ENCODE measurements at places on chromosomes 1 and 21.

DNA sequence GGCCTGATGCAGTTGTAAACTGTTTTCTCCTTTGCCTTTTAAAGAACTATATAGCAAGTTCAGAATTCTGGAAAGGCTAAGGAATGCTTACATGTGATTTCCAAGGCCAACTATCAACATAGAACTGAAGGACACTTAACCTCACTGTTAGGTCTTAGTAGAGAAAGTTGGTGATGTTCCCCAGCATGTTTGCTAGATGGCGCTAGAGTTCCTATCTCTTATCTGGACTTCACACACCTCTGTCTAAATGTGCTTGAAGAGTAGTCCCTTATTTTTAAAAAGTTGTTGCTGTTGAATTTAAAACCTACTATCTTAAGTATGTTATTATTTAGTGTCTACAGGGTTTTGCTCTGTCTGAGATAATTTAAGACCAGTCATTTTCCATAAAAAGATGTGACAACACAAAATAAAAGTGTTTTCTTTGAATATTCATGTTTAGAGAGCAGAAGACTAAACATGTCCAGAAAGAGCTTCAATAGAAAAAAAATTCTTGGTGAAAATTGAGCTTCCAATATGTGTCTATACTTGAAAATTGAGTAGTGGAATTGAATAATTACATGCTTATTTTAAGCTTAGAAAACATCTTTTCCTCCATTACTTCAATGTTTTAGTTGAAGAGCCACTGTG, 237.3 kb downstream of the S1PR1 start:
- no peak for DNase-seq

DNA sequence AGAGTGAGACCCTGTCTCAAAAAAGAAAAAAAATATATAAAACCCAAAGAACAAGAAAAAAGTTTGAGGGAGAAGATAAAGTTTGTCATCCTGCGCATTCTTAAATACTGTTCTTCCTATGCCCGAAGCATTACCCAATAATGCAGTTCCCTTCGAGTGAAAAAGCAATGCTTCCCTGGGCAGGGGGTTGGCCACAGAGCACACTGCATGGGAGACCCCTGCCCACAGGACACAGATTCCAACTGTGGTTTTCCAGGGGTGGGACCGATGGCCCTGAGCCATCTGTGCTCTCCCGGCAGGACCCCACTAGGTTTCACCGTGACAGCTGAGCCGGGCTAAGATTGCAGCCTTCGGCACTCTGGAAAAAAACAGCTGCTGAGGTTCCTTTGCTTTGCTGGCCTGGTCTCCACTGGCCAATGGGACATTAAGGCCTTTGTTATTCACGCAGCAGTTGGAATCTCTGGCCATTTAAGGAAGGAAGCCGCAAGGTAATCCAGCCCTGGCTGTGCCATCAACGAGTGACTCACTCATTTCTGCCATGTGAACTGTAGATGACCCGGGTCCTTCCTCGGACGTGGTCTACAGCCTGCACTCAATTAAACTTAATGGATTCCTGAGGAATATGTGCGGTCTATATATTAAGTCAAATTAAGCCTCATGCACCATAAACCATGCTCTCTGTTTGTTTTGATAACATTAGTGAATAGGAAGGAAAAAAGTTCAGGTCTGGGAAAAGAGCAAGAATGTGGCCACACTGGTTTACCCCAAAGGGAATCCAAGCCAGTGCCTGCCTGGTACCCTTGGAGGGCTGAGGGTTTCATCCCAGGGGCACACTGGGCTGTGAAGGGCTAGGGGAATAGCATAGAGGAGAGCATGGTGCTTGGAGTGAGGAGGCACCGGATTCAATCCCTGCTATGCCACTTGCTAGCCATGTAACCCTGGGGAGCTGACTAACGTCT, 163.2 kb downstream of the ZBTB18 start:
- no peak for DNase-seq

- DNase-seq = no peak
Observed at GRCh38 chr1:25053576-25054250, 123.6 kb upstream of the RUNX3 start.

GRCh38 chr1:102872526-102872925, 235.8 kb downstream of the COL11A1 start:
- no peak for DNase-seq

- DNase-seq = no peak
Observed at GRCh38 chr1:76727520-76727919, 139.8 kb upstream of the ST6GALNAC5 start.

DNA sequence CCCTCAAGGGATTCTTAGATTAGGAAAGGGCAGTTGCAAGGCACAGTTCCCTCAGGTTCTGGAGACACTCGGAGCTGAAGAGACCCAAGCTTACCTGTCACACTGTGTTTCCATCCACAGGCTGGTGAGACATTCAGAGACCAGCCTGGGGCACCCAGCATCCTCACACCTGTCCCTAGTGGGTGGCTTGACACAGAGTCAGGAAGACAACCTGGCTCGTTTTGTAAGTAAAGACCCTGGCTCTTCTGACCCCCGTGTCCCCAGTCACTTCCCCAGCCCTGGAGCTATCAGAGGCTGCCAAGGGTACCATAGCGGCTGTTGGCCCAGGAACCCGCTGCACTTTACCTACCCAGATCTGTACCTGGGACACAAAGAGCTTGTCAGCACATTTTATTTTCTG, 409.8 kb downstream of the MATN1 start:
- DNase-seq = no peak

GRCh38 chr1:205270764-205271163, 43.0 kb downstream of the TMCC2 start:
- DNase-seq = no peak

DNA sequence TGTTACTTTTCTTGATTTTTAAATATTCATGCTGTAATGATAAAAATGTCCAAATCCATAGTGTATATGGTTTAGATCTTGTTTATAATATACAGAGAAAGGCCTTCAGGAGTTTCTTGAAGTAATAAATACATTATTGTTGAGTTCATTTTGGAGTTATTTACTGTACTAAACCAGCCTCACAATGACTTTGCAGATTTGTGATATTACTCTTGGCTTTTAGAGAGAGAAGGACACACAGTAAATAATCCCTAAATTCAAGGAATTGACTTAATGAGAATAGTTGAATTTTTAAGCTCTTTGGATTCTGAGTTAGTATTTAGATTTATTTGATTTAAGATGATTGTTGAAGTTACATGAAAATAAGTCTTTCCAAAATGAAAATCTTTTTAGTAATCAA, 38.9 kb downstream of the RABGAP1L start:
- DNase-seq = no peak

DNA sequence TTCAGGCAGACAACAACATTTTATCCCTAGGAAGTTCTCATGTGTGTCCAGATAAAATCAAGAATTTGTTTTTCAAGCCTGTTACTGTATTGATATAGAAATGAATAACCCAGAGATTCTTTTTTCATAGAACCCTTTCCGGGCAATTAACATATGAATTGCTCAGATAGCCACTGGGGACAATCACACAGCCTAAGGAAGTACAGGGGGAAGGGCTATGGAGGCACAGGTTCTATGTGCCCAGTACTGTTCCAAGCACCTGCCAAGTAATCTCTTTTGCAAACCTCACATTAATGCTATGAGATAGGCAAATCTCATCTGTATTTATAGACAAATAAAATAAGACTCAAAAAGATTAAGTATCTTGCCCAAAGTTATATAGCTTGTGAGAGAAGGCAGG, 84.9 kb downstream of the NTNG1 start:
- no peak for DNase-seq

GRCh38 chr1:51238034-51238403, 1.9 kb downstream of the RNF11 start:
- DNase-seq = no peak

DNA sequence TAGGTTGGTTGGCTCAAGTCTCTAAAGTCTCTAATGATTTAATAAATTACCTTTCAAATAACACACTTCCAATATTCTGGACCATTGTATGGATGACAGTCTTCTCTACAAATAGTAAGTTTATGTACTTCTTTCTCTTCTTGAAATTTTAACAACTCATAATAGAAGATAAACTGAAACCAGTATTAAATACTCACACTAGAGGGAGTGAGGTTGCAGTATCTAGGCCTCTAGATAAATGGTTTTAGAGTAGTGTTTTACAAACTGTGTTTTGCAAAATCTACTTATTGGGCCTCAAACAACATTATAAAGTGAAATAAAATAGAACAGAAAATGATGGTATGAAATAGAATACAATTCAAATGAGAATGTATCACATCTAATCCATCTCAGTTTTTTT, 479.9 kb upstream of the BRINP3 start:
- no peak for DNase-seq

- DNase-seq = no peak
Observed at GRCh38 chr1:206637605-206638004, 2.3 kb downstream of the DYRK3 start.

- DNase-seq = no peak
Observed at GRCh38 chr1:192869308-192869940, 60.6 kb downstream of the RGS2 start.

GRCh38 chr21:45596704-45597318, 46.7 kb upstream of the PCBP3 start:
- DNase-seq = no peak

DNA sequence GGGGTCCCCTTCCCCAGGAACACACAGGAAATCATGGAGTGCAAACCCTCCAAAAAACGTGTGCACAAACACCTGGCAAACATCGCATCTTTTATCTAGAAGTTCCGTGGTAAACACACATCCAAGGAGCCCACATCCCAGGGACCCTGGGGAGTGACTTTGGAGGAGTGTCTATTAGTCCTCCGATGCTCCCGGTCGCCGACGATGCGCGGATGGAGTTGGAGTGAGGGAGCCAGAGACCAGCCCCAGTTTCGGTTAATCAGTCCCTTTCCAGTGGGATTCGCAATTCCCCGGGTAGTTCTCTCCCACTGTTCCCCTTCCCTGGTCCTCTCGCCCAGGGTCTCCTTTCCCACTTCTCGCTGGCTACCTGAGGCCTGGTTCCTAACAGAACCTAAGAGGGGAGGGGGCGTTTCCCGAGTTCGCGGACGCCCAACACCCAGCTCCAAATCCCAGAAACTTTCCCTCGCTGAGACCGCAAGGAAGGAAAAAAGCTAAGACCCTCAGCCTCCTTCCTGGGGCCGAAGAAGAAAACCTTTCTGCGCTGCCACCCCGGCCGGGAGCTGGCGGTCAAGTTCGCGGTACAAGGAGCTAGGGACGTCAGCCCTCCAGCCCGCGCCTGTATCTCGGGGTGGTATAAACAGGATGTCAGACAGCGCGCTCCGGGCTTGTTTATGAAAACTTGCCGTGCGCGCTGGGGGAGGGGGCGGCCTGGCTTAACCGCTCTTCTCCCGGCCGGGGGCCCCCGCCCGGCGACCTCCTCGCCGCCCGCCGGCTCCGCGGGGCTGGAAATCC, 787 bp downstream of the JAK1 start:
- DNase-seq = no peak

DNA sequence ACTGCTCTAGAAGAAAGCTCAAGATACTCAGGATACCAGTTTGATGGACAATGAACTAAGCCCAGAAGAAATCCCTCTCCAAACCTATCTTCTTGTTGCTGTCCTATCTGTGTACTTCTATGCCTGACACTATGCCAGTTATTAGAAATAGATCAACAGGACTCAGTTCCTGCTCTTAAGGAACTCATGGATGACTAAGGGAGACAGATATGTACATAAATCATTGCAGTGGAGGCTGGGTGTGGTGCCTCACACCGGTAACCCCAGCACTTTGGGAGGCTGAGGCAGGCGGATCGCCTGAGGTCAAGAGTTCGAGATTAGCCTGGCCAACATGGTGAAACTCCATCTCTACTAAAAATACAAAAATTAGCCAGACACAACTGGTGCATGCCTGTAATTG, 42.4 kb upstream of the AK4 start:
- DNase-seq = no peak

DNA sequence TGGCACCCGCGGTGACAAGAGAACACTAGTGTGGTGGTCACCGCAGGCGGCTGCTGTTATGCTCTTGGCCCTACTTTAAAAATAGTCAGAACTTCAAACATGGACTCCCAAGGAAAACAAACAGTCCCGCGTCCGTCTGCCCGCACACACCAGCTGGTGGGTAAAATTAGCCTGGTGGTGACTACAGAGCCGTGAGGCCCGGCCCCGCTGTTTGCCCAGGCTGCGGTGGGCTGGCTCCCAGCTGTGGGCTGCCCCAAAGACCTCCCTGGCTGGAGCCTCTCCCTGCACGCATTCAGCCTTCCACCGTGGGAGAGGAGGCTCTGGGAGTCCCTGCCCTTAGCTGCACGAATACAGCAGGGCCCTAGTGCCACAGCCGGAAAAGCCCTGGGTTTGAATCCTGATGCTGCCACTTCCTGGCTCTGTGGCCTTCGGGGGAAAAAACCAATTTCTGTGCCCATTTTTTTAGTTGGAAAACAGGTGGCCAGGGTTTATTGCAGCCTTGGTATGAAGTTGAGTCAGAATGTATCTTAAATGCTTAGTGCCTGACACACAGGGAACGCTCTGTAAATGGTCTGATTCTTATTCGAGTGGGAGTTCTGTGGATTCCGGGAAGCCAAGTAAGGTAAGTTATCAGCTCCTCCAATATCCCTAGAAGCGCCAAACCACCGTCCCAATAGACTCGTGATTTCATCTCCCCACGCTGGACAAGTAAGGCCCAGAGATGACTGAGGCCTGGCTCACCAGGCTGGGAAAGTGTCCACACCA, 58.2 kb downstream of the ALPL start:
- DNase-seq = no peak

DNA sequence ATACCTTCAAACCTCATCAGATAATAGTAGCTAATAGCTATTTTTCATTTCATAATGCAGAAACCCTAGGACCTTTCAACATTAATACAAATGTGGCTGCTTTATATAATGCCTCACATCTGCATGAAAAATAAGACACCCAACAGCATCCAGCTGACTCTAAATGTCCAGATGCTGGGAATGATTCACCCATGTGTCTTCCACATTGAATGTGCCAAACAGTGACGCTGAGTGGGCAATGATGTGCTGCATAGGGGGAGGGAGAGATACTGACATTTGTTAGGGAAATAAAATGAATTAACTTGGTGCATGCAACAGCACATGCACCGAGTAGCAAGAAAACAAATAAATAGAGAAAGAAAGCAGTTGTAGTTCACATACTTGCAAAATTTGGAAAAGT, 199.3 kb downstream of the DSCAM start:
- DNase-seq = no peak

DNA sequence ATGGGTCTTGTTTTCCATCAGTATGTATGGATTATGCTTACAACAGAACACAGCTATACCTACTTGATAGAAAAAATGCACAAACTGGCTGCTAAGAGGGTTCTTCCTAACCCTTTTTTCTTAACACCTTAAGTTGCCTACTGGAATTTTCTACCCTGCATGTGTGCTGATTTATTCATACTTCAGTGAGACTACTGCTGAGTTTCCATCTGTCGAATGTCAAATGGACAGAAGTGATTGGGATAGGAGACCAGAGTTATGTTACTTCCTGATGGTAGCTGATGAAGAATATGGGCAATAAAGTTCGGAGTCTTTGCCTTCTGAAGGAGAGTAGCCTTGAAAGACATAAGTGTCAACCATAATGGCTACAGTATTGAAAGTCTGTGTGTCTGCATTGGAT, 6.5 kb upstream of the DNM3 start:
- no peak for DNase-seq
